ENCODE measurements at places on chromosomes 11 and 22. TPM values are rescaled to one million over a fixed set of nuclear protein-coding genes. Genes with fewer than 3 reads are reported as not detected.
A peak's percentile ranks its signal among the peaks of the same experiment; 100 is the strongest.

DNA sequence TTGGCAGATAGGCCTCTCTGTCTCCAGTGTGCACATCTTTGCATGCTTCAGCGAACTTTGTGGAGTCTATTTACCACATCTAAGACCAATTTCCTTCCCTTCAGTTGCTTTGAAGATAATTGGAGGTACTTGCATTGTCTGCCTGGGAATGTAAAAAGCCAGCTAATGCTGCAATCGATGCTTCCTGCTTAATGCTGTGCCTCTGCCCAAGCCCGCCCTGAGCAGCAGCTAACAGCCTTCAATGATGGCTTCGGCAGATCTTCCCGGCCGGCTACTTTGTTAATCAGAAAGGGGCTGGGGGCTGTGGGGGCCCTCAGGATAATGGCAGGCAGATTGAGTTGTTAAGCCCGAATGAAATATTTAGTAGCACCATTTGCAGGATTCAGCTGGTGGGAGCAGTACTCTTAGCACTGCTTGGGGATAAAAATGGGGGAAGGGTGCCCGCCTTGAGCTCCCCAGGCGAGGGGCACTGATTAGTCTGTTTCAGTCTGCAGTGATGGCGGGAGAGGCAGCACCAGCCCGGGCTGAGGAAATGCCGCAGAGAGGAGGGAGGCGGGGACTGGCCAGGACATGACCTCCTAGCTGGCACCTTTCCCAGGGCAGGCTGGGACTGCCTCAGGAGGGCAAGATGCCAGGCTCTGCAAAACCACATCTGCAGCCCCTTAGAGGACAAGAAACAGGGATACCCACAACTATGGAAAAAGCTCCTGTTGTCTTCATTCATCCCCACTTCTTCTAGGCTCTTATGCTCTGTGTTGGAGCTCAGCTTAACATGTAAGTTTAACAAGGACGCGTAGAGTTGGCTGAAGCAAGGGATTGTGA, 460.0 kb downstream of the BUD13 start:
- peak; percentile 37 for DNase-seq

GRCh38 chr11:108853864-108854263, 189.0 kb downstream of the DDX10 start:
- peak; percentile 50 for DNase-seq

DNA sequence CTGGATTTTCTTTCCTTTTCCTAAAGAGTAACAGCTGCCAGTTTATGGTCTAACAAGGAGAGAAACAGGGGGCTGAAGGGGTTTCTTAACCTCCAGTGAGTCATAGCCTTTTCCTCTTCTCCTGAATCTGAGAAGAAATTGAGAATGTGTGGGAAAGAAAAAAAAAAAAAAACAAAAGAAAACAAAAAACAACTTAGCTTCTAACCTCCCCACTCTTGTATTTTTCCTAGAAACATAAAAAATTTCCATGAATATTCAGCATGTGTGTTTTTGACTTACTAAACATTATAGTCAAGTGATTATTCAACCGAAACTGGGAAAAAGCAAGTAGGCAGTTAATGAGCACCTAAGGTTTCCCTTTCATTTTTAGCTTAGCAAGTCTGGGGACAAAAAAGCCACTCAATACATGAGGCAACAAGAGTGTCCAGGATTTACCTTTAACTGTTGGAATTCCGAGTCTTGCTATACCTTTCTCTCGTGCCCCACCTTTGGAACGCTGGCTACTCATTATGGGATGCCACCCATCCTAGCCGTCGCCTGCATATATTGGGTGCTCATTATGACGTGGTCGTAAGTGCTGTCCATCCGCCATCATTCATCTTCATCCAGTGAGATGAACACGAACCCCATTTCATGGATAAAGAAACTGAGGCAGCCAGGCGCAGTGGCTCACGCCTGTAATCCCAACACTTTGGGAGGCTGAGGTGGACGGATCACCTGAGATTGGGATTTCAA, 2.4 kb downstream of the ASPHD2 start:
- DNase-seq: peak; percentile 16

DNA sequence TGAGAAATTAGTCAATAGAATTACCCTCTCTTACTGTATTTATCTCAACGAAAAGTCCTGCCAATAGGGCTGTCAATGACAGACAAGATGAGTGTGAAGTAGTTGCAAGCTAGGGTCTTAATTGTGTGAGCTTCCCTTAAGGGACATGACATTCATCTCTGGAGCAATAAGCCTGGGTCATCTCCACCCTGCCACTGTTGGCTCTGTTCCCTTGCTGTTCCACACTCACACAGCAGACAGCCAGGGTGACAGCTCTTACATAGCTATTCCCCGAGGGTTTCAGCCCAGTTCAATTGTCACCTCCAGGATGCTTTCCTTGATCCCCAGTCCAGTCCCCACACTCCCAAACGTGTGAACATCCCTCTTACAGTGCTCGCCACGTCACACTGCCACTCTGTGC, 215.0 kb downstream of the NXPE2 start:
- DNase-seq: no peak

DNA sequence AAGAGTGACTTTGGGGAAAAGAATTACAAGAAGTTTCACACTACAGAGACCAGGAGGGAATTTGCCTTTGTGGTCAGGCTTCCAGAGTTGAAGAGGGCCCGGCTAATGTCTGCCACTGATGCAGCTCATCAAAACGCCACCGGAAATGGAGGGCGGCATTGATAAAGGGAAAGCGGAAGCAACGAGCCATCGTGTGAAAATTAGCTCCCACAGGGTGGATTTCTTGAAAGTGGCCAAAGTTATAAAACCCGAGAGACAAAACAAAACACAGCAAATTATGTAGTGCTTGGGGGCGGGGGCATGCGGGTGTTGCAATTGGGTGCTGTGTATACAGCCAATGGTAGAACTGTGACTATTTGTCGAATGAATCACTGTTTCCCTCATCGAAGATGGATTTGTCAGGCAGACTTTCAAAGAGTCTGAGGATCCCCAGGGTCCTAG, 113.0 kb downstream of the ADAMTS15 start:
- DNase-seq: no peak

DNA sequence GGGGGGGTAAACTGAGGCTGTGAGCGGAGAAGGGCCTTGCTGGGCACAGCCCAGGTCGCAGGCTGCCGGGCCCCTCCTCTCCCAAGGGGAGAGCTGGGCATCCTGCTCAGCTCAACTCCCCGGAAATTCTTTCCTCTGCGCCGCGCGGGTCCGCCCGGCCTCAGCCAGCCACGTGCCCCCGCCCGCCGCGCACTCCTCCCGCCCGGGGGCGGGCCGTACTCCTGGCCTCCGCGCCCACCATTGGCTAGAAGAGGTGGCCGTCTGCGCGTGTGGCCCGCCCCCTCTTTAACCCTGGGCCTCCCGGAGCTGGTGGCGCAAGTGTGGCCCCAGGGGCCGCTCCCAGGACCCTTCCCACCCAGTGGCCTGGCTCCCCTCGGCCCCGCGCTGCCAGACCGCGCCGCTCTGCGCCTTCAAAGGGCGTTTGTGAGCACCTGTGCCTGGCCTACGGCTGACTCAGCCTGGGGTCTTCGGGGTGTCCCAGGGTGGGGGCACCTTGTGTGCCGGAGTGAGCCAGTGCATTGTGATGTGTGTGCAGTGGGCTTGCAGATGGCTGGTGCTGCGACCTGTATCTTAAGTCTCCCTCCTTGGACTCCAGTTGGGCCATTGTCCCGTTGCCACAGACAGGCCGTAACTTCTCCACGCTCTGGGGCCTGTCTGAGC, 2.0 kb downstream of the MRGPRF start:
- DNase-seq: no peak

- no peak for DNase-seq
These were observed 911.1 kb downstream of the TBC1D22A start for GRCh38 chr22:47673557-47673956.

DNA sequence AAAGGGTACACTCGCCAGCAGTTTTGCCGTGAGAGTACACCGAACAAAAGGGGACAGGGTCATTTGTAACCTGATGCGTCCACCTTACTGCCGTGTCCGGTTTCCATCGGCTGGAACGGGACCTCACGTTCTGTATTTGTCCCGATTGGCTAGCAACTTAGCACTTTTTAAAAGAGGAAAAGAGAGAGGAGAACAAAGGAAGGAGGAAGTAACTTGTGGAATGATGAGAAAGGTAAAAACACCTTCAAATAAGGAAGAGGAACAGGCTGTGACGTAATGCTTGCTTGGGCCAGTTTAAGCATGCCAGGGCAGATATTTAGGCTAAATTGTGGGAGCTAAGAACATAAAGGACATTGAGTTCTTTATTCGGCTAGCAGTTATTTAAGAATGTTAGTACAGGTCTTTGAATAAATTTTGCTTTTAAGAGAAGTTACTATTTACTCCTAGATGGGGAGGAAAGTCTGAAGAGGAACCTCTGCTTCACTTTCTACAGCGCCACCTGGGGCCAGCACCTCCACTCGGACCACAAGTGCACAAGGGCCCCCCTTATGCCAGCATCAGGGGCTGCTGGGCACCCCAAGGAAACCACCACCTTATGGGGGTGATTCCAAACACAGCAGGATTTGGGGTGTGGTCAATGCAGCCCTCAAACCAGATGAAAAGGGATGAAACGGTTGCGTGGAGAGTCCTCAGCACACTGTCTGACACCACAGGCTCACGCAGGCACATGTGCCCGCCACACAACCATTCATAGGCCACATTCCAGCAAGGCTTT, 5.8 kb downstream of the ARSA start:
- no peak for DNase-seq

DNA sequence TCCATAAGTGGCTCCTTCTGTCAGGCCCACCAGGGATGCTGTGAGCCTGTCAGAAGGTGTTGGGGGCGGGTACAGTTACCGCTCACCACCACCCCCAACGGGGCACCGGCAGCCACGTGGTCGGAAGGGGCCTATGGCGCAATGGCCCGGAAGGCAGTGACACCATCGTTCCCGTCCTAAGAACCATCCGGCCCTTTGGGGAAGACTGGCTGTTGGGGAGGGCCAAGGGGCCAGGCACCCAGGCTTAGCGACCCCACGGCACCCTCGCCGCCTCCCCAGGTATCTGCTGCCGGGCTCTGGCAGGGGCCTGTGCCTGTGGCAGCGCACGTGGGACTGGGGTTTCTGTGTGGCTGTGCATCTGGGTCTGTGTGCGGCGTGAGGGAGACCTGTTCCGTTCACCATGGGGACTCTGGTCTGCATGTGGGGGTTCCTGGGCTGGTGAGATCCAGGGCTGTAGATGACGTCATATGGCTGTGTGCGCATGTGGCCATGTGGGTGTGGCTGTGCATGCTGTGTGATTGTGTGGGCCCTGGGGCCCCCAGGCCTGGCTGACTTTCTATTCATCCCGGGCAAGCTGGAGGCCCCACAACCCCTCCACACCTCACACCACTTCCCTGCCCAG, 717 bp downstream of the OSM start:
- DNase-seq: no peak

GRCh38 chr11:27300974-27301373, 62.0 kb downstream of the CCDC34 start:
- DNase-seq: no peak

GRCh38 chr11:134100171-134100570, 31.3 kb downstream of the JAM3 start:
- DNase-seq: no peak

GRCh38 chr11:123214940-123215339, 19.9 kb upstream of the CLMP start:
- no peak for DNase-seq

GRCh38 chr11:36874291-36874690, 276.3 kb upstream of the RAG2 start:
- DNase-seq: no peak

DNA sequence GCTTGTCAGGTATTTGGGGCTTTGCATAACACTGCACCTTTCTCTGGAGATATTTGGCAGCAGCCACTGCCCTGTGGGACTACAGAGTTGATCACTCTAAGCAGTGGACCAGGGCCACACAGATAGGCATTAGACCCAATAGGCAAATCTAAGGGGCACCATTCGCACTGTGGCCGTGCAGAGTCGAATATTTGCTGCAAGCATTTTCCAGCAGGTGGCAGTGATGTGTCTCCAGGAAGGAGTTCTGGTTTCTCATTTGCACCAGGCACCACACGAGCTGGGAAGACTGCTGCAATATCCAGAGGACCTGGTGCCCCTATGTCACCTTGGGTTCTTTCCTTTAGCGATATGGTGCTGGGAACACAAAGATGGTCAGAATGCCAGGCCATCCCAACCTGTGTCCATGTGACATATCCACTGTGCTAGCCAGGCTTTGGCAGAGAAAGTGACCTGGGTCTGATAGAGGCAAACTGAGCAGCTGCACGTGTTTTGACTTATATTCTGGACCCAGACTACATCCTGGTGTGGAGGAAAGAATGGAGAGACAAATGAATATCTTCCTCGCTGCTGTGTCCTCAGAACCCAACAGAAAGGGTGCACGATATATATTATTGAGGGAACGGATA, 318.7 kb downstream of the BUD13 start:
- peak; percentile 34 for DNase-seq

DNA sequence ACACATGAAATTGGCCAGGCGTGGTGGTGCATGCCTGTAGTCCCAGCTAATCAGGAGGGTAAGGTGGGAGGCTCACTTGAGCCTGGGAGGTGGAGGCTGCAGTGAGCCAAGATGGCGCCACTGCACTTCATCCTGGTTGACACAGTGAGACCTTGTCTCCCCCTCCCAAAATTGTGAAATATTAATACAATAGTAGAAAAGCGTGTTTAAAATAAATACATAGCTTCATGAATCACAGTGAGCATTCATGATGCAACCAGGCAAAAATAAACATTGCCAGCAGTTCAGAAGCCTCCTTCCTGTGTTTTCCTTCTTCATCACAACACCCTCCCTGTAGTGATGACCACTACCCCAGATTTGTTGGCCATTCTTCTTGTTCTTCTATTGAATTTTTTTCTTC, 4.3 kb upstream of the TEAD1 start:
- no peak for DNase-seq

GRCh38 chr22:19178657-19179496, at the start of gene SLC25A1:
Gene SLC25A1, minus strand, starts transcription at chr22:19178736. Its CDS starts 63 bp downstream, at chr22:19178673.
- DNase-seq: peak; percentile 77

GRCh38 chr11:3035333-3035732, 21.9 kb downstream of the CARS1 start:
- no peak for DNase-seq

DNA sequence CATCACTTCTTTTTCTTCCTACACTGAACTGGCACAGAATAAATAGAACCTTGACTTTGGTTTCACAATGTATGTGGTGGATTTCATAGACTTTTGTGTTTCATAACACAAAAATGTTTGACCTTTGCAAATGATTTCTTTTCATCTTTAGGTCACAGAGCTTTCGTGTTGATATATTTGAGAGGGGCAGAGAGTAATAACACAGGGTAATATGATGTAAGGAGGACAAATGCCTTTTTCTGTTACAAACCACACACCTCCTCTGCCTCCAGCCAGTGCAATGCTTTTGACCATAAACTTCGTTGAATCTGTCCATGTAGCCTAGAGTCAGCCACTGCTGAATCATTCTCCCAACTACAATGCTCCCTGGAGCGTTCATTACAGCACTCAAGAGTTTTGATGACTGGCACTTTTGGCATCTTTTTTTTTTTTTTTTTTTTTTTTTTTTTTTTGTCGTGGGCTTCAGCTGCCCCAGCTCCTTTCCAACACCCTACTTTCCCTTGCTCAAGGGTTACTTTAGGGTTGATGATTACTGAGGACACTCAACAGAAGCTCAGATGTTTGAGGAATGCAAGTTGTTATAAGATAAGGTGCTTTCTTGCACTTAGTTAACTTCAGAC, 11.4 kb upstream of the CAT start:
- peak; percentile 97 for DNase-seq

MCAT gene
- total RNA-seq: 15.3 TPM

RIBC2 gene
- total RNA-seq: 6.4 TPM

SNX32 gene
- not detected for total RNA-seq

TSSK2 gene
- total RNA-seq: not detected

TAGLN gene
- 409 TPM for total RNA-seq

PRDM11 gene
- 6.1 TPM for total RNA-seq

FAM180B gene
- not detected for total RNA-seq

SYT7 gene
- 0.22 TPM for total RNA-seq
